ENCODE measurements at places on chromosomes 6 and 20.

DNA sequence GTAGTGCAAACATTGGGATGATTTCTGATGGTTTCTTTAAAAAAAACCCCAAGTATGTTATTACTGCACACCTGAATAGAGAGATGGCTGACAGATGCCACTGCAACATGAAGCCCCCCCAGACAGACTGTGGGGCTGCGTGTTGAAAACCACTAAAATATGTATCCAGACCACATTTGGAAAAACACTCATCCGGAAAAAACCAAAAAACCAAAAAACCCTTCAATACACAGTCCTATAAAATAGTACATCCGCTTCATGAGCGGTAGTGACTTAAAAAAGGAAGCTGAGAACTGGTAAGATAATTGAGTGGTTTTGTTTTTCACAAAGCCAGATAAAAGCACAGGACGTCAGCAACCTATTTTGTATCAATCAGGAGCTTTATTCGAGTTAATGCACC, 47.1 kb upstream of the EDN3 start:
- no peak for DNase-seq

DNA sequence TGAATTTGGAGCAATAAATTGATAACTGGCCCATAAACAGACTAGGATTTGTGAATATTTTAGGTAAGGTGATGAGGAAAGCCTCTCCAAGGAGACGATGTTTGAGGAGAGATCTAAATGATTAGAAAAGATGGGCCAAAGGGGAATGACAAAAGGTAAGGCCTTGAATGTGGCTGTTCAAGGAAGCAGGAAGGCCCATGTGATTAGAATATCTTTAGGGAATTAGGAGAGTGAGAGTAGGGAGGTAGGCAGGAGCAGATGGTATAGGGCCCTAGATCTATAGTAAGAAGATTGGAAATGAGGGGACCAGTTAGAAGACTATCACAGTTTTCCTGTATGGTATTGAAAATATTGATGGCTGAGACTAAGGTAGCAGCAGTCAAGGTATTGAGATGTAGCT, 6.7 kb downstream of the HSF2 start:
- DNase-seq, result no peak

- no peak for DNase-seq
These were observed 35.1 kb downstream of the SNRNP48 start for GRCh38 chr6:7624796-7625710.

DNA sequence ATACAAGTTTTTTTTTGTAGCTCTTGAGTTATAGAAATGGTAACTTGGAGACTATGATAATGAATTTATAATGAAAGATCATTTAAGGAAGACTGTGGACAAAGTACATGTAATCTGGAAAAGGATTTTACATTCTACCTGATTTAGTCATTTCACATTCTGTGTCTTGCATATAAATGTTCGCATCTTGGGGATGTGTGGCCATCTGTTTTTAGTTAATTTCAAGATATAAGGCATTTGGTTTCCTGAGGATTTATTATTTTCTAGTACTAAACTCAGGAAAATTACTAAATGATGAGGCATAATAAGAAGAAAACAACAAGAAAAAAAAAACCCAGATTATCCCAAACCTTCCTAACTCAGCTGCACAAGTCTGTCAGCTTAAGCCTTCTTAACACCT, 112.7 kb upstream of the PRL start:
- no peak for DNase-seq
